ENCODE measurements at places on chromosomes 5 and 9.

DNA sequence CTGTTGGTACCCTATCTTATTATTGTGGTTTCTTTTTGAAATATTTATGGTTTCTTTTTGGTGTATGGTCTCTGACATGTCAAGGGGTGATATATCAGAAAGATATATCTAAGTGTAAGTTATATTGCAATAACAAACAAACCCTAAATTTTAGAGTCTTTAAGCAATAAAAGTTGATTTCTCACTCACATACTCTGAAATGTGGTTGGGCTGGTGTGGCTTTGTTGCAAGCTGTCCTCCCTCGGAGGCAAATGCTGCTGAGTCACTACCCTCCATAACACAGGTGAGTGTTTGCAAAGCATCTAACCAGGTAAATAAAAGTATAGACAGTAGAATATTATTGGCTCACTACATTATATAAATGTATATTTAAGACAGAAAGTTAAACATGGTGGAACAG is 253.2 kb downstream of the CDH18 start:
- no peaks in the 10 kb centered on the region for H3K4me1 ChIP-seq
- H3K36me3 ChIP-seq, result no peaks in the 10 kb centered on the region
- H3K4me3 ChIP-seq, result no peak overlapping the region
- H3K27me3 ChIP-seq, result no peaks in the 10 kb centered on the region
- no peak overlapping the region for H3K27ac ChIP-seq

GRCh38 chr5:146395193-146395592 is 51.9 kb upstream of the TCERG1 start:
- H3K4me1 ChIP-seq, result no peaks in the 10 kb centered on the region
- peaks cover 24% of the 10 kb centered on the region for H3K27me3 ChIP-seq
- no peak overlapping the region for H3K4me3 ChIP-seq
- H3K36me3 ChIP-seq, result no peaks in the 10 kb centered on the region
- no peak for DNase-seq

- H3K27me3 ChIP-seq, result no peaks in the 10 kb centered on the region
- no peak for DNase-seq
- no peak overlapping the region for H3K4me3 ChIP-seq
- H3K36me3 ChIP-seq, result no peaks in the 10 kb centered on the region
Measured at GRCh38 chr5:33321026-33321425, 119.7 kb upstream of the TARS1 start.

DNA sequence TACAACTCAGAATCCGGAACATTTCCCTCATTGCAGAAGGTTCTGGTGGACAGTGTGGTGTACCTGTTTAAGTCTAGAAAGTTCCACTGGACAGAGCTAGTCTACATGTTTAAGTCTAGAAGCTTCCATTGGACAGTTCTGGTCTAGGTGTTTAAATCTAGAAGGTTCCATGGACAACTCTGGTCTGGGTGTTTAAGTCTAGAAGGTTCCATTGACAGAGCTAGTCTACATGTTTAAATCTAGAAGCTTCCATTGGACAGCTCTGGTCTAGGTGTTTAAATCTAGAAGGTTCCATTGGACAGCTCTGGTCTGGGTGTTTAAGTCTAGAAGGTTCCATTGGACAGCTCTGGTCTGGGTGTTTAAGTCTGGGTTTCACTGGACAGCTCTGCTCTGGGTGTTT is 25.0 kb downstream of the CCDC187 start:
- H3K36me3 ChIP-seq, result no peaks in the 10 kb centered on the region
- peaks cover 71% of the 10 kb centered on the region for H3K27me3 ChIP-seq
- H3K4me1 ChIP-seq, result peaks cover 51% of the 10 kb centered on the region
- H3K4me3 ChIP-seq, result no peak overlapping the region
